ENCODE measurements at places on chromosomes 16 and 17.

GRCh38 chr16:24367186-24367710 is 111.1 kb downstream of the CACNG3 start:
- DNase-seq, result no peak

DNA sequence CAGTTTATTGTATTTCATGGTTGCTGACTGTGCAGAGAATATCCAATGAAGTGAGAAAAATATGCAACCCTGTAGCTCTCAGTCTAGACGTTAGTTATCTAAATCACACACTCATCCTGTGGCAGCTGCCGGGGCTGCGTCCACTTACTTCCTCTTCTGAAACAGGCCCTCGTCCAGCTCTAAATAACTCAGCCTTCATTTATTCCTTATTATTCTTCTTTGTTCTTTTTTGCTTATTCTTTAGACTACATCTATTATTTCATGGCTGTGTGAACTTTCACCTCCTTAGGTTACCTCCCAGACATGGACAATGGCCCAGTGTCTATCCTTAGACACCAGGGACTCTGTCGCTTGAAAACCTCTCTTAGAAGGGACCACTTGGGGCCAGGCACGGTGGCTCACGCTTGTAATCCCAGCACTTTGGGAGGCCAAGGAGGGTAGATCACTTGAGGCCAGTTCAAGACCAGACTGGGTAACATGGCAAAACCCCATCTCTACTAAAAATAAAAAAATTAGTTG is 3.4 kb upstream of the THUMPD1 start:
- DNase-seq, result no peak

- DNase-seq, result no peak
These were observed 14.6 kb downstream of the KCNJ16 start for GRCh38 chr17:70089513-70090148.

DNA sequence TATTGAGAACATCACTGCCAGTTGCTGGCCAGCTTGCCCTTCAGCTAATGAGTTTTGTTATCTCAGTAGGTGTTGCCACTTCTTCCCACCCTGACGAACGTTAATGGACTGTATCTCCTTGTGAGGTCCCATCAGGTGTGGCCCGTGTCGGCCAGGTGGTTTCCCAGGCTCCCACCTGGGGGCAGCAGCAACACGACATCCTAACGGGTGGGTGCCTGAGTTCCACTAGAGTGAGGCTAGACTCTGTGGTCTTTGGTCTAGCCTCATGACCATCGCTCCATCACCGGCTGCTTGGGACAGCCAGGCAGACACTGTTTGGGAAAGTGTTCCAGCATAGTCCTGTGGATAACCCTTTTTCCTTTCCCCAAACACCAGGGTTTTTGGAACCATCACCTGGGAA is 45.6 kb upstream of the LCMT1 start:
- DNase-seq, result no peak

GRCh38 chr16:29729116-29729521 is 16.7 kb downstream of the C16orf54 start:
- no peak for DNase-seq

- DNase-seq, result no peak
These were observed 2.1 kb upstream of the ZNF652 start for GRCh38 chr17:49364119-49364518.

DNA sequence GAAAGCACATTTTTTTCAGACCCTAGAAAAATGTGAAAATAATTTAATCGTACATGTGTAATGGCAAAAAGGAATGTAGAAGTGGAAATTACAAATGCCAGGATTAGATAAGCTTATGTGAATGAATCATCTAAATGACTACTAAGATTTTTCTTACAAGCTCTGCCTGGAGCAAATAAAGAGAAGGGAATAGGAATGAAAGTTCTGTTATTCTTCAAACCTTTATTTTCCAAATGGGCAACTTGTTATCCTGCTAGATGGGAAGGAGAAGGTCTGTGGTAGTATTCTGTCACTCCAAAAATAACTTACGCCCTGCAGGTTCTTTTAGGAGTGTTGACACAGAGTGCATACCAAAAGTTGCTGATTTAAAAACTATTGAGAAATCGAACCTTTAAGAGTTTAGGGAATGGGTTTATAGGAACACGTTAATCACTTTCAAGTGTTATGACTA is 9.7 kb downstream of the CTCF start:
- DNase-seq, result no peak

- DNase-seq, result no peak
These were observed 49.0 kb upstream of the ACSM2B start for GRCh38 chr16:20624882-20625807.

GRCh38 chr17:76219670-76220383 is 20.5 kb downstream of the RNF157 start:
- no peak for DNase-seq

DNA sequence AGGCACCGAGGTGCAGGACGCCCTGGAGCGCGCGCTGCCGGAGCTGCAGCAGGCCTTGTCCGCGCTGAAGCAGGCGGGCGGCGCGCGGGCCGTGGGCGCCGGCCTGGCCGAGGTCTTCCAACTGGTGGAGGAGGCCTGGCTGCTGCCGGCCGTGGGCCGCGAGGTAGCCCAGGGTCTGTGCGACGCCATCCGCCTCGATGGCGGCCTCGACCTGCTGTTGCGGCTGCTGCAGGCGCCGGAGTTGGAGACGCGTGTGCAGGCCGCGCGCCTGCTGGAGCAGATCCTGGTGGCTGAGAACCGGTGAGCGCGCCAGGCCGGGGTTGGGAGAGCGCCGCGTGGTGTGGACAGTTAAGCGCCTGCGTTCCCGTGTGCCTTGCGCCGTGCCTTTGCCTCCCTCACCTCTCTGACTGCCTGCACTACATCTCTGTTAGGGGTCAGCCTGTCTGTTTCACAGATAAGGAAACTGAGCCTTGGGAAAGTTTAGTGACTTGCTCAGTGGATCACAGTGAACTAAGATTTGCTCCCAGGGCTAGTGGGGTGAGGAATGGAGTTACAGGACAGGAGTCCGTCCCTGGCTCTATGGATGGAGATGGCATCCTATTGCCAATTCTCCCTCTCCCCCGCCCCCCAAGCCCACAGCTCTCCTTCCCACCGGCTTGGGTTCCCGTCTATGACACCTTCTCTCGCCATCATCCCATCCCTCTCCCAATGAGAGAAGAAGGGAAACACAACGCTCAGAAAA is 880 bp downstream of the SARM1 start:
- DNase-seq, result no peak

DNA sequence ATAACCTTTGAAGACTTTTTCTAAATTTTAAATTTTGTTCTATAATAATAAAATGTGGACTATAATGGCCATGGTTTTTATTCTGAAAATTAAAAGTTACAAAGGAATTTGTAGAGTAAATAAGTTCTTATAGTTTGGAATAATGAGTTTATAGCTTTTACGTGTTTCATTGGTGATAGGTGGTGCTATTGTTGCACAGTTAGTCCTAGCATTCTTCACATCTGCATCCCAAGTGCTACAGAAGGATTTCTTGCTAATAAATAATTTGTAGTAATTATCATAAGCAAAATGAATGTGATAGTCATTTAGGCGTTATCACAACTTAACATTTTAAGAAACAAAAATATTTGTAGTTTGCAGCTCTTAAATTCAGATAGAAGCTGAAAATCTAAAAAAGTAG is 67.9 kb downstream of the BCAS3 start:
- no peak for DNase-seq

- no peak for DNase-seq
These were observed 18.5 kb upstream of the NTN1 start for GRCh38 chr17:9002606-9003354.

DNA sequence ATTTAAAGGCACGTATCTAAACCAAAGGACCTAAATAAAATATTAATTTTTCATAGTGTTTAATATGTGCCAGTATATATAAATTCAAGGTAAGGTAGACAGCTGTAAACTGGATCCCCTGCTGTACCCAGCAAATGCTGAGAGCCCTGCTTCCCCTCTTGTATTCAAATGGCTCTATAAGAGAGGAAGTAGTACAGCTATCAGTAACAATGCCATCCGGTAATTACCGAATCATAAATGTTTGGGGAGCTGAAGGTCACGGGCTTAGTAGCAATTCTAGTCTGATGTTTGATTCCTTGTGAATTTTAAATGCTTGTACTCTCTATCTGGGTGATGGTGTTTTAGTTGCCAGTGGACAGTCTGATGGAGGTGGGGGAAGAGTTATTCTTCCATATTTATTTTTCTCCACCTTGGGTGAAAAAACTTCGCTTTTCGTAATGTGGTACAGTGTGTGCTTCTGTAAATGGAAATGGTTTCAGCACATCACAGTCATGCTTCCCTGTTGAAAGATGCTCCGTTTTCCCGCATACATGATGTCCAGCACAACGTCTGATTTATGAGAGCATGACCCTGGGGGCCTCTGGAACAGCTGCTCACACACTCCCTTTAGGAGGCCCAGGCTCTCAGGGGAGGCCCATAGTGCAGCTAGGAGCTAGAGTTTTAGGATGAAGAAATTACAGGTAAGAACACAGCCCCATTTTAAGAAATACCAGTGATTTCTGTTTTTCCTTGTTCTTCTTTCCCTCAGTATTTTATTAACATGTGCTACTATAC is 423.9 kb downstream of the WWOX start:
- no peak for DNase-seq

DNA sequence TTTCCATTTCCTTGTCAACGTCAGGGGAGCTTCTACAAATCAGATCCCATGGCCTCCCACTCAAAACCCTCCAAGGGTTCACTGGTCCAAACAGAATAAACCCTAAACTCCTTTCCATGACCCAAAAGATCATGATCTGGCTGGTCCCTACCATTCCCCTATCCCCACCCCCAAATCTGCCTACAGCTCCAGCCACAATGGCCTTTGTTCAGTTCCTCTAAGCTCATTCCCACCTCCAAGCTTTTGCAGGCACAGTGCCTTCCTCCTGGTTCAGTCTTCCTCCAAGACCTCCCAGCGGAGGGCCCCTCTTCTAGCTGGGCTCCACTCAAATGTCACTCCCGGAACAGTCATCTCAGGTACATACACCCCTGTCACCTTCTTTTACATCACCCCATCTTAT is 2.0 kb downstream of the GPRC5B start:
- no peak for DNase-seq

DNA sequence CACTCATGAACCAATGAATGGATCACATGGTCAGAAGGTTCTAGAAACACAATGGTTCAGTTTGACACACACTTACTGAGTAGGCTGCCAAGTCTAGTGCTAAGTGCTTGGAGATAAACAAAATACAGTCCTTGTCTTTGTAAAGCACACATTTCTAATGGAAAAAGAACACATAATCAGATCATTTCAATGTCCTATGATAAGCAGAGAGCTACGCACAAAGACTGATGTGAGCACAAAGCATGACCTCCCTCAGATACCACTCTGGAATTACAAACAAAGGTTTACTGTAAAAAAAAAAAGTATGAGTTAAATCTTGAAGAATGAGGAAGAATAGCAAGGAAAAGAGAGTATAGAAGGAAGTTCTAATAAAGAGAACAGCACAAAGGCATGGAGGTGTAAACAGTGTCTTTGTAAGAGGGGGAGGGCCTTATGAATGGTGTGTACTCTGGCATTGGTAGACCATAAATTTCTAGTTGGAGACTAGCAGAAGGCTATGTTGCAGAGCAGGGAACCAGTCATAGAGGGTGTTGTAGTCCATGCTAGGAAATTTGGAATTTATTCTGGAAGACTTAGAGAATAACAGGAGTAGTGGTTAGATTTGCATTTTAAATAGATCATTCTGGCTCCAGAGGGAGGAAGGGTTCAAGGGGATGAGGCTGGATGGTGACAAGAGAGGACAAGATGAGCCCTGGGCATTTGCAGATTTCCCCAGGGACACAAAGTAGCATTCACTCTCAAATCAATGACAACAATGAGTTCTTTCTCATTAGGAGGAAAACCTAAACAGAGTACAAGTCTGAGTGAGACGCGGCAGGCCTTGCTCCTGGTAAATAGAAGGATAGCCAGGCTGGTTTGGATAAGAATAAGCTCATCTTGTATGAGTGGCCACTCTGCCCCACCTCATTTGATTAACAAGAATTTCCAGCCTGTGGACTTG is 468.0 kb downstream of the TOX3 start:
- DNase-seq, result no peak

- no peak for DNase-seq
These were observed 49.7 kb downstream of the PGS1 start for GRCh38 chr17:78428025-78428575.

- no peak for DNase-seq
These were observed 27.7 kb upstream of the MYOCD start for GRCh38 chr17:12637745-12638651.

GRCh38 chr17:61809816-61810392 is 53.4 kb downstream of the BRIP1 start:
- no peak for DNase-seq

GRCh38 chr17:50153650-50154575 is 3.4 kb upstream of the PPP1R9B start:
- no peak for DNase-seq

- DNase-seq, result peak; percentile 28
These were observed 24.7 kb downstream of the CALB2 start for GRCh38 chr16:71383054-71383773.

DNA sequence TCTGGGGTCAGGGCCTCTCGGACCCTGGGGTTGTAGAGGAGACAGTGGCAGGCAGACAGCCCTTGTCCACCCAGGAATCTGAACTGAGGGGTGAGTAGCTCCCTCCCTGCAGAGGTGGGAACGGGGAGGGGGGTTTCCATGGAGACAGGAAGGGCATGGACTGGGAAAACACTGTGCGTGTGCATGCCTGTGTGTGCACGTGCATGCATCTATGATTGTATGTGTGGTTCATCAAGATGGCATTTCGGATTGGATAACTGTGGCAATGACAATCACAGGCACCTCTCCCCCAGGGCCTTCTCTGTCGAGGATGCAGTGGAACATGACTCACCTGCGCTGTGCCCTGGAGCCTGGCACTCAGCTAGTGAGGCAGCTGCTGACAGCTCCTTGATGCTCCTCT is 6.1 kb upstream of the CD300C start:
- DNase-seq, result no peak

DNA sequence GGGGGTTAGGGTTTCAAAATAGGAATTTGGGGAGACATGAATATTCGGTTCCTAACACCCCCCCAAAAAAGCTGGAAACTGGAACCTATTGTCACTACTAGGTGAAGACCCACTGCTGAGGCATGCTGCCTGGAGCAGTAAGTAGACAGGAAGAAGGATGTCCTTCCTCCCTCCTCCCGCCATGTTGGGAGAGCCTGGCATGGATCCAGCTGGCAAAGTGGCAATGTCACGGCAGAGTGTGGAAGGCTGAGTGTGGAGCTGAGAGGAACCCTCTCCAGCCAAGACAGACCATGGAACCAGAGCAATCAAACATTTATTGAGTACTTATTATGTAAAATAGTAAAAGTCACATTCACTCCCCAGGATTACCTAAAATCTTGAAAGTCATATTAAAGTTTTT is 49.0 kb downstream of the CCDC182 start:
- DNase-seq, result no peak

GRCh38 chr17:80002070-80002641 is 33.5 kb downstream of the TBC1D16 start:
- DNase-seq, result no peak

All from DND-41 (cell line).